Activated naive CD4-positive, alpha-beta T cell (primary cell): ENCODE measurements at places on chromosomes 3 and 15.

DNA sequence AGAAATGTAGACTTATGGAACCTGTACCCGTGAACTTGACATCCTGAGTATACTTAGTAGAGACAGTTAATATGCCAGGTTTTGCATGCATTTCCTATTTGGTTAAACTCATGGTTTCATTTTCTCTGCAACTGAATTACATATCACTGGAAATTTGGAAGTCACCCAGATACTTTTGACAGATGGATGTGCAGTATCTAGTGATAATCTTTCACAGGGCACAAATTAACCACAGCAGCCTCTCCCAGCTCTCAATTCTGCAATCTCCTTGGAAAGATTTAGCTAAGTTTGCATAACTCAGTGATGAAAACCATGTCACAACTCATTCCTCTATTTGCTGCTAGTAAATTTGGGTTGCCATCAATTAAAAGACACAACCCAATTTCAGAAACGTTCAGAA lies 162.3 kb upstream of the TPM1 start:
- no peak for DNase-seq

GRCh38 chr15:81312790-81313543 lies 11.0 kb downstream of the STARD5 start:
- no peak for DNase-seq

DNA sequence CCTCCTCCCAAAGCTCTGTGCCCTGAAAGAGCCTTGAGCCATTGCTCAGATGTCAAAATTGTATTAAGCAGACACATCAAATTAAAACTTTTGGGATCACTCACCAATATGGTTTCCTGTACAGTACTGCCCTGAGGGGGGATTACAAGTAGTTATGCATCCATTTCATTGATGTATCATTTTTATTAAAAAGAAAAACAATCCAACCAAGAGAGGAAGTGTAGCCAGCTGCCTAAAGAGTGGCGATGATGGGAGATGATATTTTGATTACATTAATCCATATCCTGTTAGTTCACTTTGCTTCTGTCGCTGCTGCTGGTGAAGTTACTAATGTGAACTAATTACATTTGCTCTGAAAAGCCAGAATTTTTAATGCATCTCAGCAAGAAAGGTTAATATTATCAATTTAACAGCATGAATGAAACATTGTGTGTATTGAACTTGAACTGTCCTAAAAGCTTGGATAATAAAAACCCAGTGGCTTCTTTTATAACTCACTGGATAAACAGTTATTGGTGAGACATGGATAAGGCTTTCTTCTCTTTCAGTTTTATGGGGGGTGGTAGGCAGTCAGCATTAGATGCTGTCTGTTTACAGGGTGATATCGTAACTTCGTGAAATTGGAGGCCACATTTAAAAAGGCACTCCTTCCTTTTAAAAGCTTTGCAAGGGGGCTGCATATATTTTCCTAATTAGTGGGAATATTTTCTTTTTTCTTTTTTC lies 87.7 kb downstream of the IGF1R start:
- no peak for DNase-seq

- DNase-seq, result no peak
Observed at GRCh38 chr3:71195492-71195891, 388.0 kb downstream of the FOXP1 start.

DNA sequence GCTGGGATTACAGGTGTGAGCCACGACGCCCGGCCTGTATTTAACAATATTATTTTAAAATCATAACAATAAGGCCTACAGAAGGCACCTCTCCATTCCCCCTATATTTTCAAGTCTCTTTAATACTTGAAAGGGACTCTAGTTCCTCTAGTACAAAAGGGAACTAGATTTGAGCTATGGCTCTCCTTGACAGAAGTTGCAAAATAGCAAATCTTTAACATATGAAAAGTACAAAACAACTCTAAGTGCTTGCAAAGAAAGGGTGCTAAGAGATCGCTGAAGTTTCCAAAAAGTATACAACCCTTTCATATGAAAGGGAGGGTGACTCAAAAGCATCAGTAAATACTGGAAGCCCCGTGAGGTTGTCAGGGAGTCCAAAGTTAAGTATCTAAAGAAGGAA lies 23.8 kb downstream of the AP3S2 start:
- no peak for DNase-seq

- no peak for DNase-seq
Observed at GRCh38 chr15:48467801-48468200, 136.6 kb downstream of the DUT start.

DNA sequence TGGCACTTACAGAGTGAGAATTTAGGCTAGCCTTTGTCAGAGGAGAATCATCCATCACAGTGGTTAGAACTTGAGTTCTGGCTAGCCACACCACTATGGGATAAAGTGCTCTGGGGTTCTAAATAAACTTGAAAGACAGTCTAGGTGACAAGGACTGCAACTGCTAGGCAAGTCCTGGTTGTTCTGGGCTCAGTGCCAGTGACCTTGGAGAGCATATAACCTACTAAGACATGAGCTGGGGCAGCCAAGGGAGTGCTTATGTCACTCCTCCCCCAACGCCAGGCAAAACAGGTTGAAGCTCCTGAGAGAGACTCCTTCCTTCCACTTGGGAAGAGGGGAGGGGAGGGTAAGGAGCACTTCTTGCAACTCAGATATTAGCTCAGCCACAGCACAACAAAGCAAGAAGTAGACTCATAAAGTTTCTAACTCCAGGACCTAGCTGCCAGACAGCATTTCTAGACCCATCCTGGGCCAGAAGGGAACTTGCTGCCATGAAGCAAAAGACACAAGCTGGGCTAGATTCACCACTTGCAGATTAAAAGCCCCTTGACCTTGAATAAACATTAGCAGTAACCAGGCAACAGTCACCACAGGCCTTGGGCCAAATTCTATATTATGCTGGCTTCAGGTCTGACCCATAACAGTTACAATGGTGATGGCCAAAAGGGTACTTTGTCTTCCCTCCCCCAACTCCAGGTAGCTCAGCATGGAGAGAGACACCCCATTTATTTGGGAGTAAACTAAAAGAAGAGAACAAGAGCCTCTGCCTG lies 963.7 kb downstream of the PLOD2 start:
- no peak for DNase-seq

DNA sequence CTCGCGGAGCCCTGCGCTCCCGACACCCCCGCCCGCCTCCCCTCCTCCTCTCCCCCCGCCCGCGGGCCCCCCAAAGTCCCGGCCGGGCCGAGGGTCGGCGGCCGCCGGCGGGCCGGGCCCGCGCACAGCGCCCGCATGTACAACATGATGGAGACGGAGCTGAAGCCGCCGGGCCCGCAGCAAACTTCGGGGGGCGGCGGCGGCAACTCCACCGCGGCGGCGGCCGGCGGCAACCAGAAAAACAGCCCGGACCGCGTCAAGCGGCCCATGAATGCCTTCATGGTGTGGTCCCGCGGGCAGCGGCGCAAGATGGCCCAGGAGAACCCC lies 464 bp downstream of the SOX2 start:
- DNase-seq, result no peak

DNA sequence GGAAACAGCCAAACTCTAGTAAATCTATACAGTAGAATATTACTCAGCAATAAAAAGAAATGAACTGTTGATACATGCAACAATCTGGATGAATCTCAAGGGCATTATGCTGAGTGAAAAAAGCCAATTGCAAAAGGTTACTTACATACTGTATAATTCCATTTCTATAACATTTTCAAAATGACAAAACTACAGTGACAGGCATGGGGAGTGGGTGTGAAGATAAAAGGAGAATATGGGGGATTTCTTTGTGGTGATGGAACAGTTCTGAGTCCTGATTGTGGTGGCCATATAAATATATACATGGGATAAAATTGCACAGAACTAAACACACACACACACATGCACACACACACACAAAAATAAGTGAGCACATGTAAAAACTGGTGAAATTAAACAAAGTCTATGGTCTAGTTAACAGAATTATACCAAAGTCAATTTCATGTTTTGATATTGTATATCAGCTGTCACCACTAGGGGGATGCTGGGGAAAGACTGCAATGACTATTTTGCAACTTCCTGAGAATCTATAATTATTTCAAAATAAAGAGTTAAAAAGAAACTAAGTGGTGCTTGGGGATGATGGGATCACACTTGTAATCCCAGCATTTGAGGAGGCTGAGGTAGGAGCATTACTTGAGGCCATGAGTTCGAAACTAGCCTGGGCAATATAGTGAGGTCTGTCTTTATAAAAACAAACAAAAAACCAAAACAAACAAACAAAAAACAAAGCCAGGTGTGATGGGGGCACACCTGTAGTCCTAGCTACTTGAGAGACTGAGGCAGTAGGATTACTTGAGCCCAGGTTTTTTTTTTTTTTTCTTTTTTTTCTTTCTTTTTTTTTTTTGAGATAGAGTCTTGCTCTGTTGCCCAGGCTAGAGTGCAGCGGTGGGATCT lies 66.0 kb downstream of the SPTSSB start:
- DNase-seq, result no peak

DNA sequence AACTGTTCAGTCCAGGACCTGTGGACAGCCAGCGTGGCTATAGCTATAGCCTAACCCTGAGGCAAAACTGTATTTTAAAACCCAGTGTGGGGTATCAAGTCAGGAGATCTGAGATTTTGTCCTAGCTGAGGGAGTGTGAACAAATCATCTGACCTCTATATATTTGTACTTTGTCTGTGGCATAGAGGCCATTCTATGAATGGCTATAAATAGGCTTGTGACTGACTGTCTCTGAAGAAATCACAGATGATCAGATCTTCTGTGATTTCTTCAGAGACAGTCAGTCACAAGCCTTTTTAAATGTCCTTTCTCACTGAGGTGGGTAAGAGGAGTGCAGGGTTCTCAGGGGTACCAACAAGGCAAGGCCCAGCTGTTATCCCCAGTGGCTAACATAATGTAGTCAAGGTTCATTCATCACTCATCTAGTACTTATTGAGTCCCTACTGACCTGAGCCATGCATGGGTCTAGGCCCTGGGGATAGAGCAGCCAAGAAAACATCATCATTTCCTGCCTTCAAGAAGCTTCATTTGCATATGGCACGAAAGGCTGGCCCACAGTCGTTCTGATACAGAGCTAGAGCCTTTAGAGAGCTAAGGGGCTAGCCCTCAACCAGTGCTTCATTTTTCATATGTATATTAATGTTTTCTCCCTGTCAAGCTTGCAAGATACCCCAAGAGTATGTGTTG lies 53.3 kb downstream of the TIPARP start:
- DNase-seq, result no peak

- DNase-seq, result no peak
Observed at GRCh38 chr3:76673171-76673570, 366.7 kb upstream of the ROBO2 start.
